ENCODE measurements at places on chromosomes 7 and 10.

DNA sequence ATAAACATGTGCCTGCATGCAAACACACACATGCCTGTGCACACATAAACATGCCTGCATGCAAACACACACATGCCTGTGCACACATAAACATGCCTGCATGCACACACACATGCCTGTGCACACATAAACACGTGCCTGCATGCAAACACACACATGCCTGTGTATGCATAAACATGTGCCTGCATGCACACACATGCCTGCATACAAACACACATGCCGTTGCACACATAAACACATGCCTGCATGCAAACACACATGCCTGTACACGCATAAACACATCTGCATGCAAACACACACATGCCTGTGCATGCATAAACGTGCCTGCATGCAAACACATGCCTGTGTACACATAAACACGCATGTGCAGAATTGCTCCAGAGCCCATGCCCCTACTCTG, 22.4 kb downstream of the NKX6-2 start:
- DNase-seq = no peak

DNA sequence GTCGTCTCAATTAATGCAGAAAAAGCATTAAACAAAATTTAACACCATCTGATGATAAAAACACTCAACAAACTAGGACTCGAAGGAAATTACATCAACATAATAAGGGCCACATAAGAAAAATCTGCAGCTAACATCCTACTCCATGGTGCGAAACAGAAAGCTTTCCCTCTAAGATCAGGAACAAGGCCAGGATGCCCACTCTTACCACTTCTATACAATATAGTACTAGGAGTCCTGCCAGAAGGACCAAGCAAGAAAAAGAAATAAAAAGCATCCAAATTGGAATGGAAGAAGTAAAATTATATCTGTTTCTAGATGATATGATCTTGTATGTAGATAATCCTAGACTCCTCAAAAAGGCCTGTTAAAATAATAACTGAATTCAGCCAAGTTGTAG, 143.8 kb upstream of the GPR22 start:
- DNase-seq = no peak

DNA sequence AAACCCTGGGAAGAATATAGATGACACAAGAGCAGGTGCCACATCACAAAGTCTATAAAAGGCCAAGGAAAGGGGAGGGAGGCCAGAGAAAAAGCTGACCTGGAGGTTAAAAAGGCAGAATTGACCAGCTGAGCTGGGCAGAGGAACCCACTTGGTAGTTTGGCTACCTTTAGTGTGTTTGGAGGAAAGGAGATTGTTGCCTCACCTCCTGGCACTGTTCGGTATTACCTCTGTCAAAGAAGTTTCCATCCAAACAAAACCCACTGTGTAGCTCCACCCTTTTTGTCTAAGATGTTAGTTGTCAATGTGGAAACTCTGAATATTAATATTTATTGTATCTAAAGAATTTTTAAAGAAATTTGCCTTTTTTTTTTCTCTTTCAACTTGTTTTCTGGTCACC, 23.4 kb downstream of the ENTPD7 start:
- no peak for DNase-seq

GRCh38 chr7:148697256-148698006, 1.3 kb upstream of the CUL1 start:
- DNase-seq = peak; percentile 78

GRCh38 chr10:76086761-76087639, 655.6 kb downstream of the LRMDA start:
- DNase-seq = no peak

DNA sequence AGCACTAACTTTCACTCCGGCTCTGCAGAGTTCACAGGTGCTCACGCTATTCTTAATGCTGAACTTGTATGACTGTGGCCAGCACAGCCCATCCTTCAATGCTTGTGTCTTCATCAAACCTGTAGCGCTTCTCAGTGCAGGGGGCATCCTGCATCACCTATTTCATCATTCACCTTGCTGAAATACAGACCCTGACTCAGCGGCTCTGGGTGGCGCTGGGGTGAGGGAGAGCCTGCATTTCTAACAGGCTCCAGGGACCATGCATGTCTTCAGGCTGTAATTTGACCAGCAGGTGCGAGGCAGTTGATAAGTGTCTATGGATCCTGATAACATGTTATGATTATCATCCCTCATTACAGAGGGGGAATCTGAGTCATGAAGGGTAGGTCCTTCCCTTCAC, 89.3 kb downstream of the VOPP1 start:
- DNase-seq = peak; percentile 22

GRCh38 chr10:65017523-65017922, 1496.3 kb downstream of the REEP3 start:
- no peak for DNase-seq

DNA sequence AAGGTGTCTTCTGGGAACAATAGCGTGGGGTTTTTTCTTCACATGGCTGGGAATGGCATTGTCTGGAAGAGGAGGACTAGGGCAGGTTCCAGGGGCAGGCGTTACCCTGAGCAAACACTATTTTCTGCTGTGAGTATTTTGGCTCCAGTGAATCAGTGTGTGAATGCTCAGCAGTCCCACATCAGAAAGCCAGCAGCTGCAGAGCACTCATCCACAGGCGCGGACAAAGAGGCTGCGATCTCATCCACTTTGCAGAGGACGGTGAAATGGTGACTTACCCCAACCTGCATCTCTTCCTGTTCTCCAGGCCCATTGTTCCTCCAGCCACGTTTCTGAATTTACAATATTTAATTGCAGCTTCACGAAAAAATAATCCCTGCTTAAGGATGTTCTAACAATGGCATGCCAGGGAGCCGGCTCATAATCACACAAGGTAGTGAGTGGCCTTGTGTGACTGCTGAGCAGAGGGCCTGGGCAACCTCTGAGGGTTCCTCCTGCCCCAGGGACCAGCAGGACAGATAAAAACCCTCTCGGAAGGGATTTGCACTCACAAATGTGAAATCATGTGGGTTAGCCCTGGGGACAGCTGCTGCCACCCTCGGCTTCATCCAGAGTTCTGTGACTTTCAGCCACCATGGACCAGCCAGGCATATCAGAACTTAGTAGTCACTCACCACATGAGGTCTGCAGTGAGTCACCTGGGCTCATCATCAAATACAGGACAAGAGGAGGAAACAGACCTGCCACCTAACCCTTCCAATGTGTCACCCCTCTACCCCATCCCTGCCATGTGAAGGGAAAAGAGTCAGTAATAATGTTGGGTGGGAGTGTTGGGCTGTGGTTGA, 65.0 kb upstream of the EN2 start:
- no peak for DNase-seq

DNA sequence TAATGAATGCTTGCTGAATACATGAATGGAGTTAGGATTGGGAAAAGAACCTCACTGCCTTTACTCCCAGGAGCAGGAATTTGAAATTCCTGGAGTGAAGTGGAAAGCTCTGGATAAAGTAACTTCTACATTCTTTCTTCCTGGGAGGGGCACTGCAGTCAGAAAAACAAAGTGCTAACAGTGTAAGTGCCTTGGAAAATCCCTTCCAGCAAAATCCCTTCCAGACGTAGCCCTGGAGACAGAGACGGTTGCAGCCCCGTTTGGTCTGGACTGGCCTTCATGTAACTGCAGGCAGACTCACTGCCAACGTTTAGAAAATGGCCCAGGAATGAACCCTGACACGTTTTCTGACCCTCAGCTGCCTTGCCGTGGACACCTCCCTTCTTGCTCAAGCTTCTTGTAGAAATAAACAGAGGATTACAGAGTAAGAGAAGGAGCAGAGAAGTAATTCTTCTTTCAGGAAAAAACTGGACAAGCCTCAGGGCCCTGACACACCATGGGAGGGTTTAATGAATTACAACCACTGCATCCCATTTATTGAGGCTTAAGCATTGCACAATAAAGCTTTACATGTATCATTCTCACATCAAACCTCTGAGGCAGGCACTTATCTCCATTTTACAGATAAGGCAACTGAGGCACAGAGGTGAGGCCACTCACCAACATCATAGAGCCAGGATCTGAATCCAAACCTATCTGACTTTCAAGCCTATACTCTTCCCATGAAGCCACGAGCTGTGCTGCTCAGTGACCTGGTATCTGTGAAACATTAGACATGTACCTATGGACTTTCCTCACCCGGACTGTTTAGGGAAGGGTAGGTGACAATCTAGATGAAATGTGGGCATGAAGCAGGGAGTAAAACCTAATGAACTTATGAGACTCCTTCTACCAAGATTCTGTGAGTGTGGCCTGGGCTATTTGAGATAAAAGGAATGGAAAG, 7.8 kb downstream of the ITPRIP start:
- DNase-seq = no peak

DNA sequence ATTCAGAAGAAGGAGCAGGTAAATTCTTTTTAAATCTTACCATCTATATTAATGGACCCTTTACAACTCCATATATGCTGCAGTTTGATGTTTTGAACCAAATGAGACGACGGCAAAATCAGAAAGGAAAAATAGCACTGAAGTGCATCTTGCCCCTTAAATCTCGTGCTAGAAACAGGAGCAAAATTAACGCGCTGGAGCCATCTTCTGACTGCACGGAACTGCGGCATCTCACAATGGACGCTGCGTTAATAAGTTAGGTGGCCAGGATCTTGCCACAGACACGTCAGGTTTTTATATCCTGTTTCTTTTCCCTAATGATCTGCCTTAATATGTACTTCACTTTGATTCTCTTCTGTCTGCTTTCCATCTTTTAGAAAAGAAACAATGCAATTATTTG, 354.5 kb downstream of the TFEC start:
- DNase-seq = no peak

- DNase-seq = no peak
Measured at GRCh38 chr10:10699427-10699826, 318.2 kb upstream of the CELF2 start.

DNA sequence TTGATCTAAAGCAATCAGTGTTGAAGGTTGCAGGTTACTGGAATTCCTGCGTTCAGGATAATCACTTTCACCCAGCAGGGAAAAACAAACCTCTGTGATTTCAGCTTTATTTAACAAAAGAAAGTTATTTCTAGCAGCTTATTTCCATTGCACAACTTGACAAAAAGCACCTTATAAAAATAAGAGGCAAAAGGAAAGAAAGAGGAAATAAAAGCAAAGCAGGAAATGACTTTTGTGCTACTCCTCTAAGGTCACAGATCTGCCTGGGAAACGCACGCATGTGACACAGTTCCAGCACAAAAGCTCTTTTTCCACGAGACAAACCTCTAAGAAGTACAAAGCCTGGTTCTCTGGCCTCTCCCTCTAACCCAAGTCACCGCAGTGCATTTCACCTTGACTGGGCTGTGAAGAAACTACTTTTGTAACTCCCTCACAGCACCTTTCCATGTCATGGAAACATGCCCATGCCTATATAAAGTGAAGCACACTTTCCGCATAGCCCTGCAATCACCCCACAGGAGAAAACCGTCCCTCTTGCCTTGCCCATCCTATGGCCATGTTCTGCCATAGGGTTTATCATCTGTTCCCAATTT, 870 bp downstream of the ANK3 start:
- DNase-seq = no peak

DNA sequence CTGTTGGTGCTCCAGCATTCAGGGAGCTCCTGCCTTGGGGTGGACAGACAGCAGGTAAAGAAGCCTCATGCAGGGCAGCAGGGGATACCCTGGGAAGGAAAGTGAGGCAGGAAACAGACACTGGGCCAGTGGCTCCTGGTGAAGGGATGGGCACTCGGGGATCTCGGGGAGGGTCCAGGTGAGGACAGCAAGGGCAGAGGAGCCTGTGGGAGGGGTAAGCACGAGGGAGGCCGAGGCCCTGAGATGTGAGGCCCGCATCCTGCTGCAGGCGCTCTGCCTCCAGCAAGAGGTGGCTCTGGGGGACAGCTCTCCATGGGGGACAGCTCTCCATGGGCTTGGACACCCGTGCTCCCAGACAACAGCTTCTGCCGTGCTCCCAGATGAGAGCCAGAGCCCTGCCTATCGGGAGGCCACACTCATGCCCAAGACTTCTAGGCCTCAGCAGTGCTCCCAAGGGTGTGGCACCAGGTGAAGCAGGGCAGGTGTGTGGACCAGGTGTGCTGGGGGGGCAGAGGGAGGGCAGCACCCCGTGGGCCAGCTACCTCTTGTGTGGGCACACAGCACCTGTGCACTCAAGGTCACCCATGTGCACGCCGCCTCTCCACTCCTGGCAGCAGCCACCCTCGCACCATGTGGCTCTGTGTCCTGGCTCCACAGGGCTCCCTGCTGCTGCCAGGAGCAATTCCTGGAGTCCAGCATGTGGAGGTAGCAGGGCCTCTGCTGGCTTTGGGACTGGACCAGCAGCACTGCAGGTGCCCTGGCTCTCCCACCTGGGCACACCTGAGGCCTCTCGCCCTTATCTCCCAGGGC, 93.6 kb upstream of the INSIG1 start:
- no peak for DNase-seq

All from stimulated activated CD8-positive, alpha-beta memory T cell treated with anti-CD3 and anti-CD28 coated beads, Interleukin-4, amount 100 ng/mL, for 48 hours (primary cell).